Fibroblast of lung (primary cell): ENCODE measurements at places on chromosomes 2 and 18. TPM values are rescaled to one million over a fixed set of nuclear protein-coding genes. Genes with fewer than 3 reads are reported as not detected.

- no peak for DNase-seq
Measured at GRCh38 chr2:126646026-126646425, 9.9 kb upstream of the GYPC start.

DNA sequence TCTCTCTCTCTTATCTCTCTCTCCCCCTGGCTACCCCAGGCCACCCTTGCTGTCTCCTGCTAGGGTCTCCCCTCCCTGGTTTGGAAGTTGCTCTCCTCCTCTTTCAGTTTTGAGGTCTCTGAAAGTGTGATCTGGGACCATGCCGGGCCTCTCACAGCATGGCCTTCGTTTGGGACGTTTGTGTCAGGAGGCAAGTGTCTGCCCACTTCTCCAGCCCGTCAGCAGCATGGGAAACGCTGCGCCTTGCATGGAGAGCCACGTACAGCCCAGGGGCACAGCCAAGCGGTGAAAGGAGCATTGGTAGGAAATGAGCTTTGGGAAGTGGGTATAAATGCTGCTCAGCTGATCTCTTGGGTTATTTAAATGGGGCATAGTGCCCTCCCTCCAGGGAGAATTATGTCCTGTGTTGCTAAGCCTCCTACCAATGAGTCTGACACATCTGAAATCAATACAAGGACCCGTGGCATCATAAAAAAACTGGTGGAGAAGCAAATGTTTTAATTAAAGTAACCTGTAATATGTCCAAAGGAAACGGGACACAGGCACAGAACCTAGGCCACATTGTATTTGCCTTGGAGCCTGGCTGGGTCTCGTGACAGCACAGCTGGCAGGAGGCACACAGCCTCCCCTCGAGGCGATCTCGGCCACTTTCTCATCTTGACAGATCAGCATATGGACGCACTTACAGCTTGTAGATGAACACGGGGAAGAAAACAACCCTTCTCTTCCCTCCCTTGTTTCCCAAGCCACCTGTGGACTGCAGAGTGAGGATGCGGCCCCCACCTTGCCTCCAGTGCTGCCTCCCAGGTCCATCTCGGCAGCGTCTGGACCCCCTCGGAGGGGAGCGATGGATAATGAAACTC lies 72.7 kb downstream of the SH3RF3 start:
- no peak for DNase-seq

- DNase-seq = no peak
Measured at GRCh38 chr2:206112846-206113547, 27.0 kb upstream of the INO80D start.

DNA sequence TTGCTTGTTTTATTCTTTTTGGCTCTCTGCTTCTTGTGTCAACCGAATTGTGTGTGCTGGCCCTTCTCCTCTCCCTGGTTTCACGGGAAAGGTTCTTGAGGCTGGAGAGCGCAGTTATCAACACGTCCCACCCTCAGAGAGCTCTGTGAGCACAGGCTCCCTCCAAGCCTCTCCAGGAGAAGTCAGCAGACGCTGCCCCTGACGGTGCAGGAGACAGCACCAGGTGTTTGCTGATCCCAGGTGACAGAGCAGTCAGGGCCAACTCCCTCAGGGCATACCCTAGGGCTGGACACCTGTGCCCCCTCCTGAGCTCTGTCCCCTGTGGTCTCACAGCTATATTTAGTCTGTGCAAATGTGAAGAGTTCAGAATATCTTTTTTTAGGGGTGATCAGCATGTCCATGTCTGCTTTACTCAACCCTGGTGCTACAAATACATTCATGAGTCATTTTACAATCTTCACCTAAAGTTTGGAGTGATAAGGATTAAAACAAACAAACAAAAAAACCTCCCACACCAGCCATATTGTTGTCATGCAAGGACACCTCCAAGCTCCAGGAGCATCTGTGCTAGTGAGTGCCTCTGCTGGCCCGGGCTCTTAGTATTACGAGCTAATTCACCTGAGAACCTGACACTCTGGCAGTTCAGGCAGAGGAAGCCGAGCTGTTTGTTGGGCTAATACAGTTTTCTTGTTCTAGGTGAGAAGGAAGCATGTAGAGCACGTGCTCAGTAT lies 65.9 kb upstream of the TMEM200C start:
- DNase-seq = no peak

The LHCGR gene
- total RNA-seq = not detected in 2 replicates

DNA sequence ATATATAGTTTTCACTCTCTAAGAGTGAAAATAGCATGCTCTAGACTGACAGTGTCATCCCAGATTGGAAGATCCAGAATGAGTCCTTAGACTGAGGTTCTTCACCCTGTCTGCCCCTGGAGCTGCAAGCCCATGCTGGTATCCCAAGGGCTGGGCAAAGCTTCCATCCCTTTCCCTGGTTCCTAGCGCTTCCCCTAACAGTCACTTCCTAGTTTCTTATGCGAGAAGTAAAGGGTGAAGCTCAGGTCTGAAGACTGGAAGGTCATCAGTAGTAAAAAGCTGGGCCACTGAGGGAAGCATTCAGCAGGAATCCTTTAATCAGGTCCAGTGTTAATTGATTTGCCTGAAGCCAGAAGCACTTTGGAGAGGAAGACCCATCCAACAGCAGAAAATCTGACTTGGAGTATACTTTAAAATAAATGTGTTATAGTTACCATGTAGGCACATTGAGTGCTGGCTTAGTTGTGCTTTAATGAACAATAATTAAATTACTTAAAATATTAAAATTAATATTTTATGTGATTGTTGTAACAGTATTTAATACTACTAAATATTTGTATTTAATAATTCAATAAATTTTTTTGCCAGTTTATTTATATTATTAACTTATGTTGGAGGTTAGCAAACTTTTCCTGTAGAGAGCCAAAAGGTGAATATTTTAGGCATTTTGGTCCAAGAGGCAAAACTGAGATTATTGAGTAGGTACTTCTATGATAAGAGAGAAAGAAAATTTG lies 237.9 kb downstream of the FHOD3 start:
- no peak for DNase-seq

DNA sequence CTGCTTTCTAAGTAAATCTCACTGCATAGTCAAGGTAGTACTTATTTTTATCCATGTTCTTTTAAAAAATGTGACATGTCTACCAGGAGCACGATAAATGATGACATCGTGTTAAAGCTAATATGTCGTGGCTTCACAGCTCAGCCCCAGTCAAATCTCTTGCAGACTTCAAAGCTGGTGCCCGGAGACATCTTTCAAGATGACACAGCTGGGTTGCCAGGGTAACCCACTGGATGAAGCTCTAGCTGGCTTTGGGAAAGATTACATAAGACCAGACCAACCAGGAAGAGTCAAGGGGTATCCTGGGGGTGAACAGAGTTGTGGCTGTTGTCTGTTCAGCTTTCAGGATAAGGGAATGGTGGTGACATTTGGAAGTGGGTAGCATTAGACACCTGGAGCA lies 67.8 kb downstream of the VSNL1 start:
- no peak for DNase-seq

The SAG gene
- not detected in 2 replicates for total RNA-seq

GRCh38 chr18:52409727-52410126 lies 69.7 kb downstream of the DCC start:
- DNase-seq = no peak

GRCh38 chr2:22454826-22455485 lies 930.0 kb upstream of the KLHL29 start:
- DNase-seq = no peak

GRCh38 chr2:114940785-114941458 lies 498.5 kb downstream of the DPP10 start:
- DNase-seq = no peak

DNA sequence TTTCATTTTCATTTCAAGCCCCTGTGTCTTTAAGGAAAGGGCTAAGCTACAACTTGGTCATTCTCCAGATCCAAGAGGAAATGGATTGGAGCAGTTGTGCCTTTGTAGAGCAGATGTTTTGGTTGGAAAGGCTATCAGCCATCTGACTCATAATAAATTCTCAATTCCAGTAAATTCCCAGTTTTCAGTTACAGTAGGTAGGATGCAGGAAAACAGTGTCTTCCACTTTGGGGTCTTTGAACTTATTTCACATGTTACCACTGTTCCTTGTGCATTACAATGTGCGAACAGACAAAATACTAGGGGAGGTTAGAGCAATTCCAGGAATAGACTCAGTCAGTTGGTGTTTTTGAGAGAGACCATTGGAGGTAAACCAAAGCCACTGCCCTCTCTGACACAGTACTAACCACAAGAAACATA lies 211.9 kb downstream of the BABAM2 start:
- DNase-seq = peak; percentile 86

The STAT4 gene
- 0.51 and 0.66 TPM in 2 replicates for total RNA-seq

The DNMT3A gene
- 16.9 and 19.7 TPM in 2 replicates for total RNA-seq

The ALKAL2 gene
- 0.17 TPM in 1 of 2 replicates, not detected in the other for total RNA-seq

DNA sequence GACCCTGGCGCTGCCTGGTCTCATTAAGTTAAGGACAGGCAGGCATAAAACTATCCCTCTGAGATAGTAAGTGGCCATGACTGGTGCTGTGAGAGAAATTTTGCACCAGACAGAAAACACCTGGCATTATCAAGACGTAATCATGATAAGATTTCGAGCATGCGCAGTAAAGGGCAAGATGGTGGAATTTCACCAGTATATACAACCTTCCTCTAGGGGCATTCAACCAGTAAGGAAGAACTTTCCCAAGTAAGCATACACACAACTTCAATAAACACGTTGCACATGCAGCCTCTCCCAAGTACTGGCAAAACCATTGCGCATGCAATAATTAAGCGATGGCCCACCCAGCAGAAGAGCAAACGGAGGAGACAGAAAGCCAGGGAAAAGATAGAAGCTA lies 1376.4 kb upstream of the CRIM1 start:
- DNase-seq = no peak

GRCh38 chr2:237649541-237650454 lies 22.4 kb downstream of the LRRFIP1 start:
- no peak for DNase-seq

DNA sequence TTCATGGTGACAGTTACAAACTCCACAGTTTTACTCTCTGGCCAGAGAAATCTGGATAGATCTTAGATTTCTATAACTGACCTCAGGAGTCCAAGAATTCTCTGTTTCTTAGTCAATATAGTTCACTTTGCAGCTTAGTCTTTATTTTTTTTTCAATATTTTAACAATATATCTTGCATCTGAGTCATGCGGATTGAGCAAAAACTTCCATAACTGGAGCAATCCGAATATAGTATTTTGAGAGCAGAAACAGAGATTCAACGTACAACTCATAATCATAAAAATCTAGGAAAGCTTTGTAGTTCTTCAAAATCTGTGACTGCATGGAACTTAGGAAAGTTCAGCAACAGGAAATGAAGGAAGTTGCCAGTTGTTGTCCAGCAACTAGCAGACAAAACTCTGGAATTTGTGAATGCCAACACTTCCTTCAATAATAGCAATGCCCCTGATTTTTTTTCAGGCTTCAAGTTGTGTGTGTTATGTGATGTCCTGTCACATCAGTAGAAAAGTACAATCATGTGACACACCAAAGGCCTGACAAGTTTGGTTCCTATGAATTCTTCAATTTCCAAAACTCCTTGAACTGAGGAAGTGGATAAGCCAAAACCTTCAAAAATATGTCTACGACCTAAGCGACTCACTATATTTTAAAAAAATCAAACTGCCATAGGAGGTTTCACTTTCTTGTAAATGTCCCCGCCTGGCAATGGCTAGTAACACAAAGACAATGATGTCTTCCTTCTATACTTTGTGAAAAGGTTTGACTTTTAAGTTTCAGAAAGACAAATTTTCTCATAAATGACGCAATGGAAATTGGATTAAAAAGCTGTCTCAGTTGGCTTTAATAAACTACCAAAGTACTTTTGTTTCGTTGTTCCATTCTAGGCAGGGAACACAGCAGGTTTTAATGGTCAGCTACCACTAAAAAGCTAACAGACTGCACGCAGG lies 510.6 kb downstream of the ERBB4 start:
- peak; percentile 18 for DNase-seq

- no peak for DNase-seq
Measured at GRCh38 chr2:174609261-174609660, 11.7 kb upstream of the WIPF1 start.

DNA sequence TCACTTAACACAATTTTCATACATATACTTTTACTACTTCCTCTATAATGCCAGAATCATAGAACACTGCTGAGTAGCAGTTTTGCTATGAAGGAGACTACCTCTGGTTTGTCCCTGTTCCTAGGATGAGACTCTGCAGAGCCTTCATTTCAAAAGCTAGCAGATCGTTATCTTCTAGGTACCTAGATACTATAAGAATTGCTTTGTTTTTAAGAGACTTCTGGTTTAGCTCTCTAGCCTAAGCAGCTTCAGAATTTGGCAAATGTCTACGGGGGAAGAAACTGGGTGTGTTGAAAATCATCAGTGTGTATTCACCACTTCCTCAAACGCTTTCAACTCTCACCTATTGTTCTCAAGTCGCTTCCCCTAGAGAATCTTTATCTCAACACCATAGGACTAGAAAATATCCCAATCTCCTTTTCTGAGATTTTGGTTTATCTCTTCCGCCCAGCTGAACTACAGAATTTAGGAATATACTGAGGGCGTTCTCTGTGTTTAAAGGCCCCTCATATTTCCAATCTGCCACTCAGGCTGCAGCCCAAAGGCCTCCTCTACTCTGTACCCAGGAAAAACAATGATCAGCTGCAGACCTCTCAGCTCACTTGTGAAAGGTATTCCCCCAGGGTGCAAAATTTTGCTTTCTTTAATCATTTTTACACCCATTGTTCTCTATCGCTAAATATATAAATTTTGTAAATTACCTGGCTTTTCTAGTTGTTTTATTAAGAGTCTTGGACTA lies 28.7 kb downstream of the SMAD2 start:
- DNase-seq = no peak

DNA sequence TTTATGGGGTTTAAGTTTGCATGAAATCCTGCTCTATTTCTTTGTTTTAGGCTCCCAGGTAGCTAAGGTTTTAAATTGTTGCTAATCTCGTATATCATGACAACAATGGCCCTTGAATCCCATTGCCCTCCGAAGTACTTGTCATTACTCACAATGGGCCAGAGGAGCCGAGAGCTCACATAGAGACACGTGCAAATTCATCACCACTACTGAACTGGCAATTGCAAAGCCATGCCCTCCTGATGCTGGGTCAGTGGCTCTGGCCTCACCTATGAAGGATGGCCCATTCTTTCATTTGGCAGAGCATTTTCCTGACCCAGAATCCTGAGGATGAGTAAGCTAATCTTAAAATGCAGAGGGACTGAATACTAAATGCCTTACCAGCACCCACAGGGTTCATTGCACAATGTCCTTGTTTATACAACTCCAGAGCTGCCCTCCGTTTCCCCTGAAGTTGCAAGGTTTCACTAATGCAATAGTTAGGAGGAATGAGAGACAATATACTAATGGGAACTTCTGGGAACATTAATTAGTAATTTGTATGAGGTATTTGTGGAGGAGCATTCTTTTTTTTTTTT lies 71.6 kb upstream of the GAREM1 start:
- DNase-seq = peak; percentile 13

The CREB1 gene
- 33.1 and 47.4 TPM in 2 replicates for total RNA-seq

The CYBRD1 gene
- 227 and 334 TPM in 2 replicates for total RNA-seq

DNA sequence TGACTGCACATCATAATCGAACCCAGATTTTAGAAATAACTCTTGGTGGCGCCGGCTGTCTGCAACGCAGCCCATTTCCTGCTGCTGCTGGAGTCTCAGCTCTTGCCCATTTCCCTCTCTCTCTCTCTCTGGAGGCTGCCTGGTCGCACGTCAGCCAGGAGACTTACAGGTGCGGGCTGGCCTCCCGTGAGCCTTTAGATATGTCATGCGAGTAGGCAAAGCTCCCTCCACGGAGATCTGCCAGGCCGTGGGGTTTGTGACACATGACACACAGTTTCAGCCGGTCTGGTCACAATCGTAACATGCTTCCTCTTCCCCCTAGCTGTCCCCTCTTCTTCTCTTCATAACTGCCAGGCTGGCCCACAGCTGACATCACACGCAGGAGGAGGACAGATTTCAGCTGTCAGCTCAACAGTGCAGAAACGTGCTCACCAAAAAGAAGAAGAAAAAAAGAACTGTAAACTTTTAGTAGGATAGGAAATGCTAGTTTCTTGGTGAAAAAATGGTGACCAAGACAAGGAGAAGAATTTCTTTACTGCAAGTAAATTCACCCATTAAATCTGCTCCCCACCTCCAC lies 489.3 kb downstream of the ZNF516 start:
- DNase-seq = no peak
